ENCODE measurements at places on chromosomes 5 and 9. TPM values are rescaled to one million over a fixed set of nuclear protein-coding genes. Genes with fewer than 3 reads are reported as not detected.

TRPM3 gene
- total RNA-seq, result not detected

ELAVL2 gene
- 1.3 TPM for total RNA-seq

CD14 gene
- total RNA-seq, result 3.2 TPM

MEF2C gene
- total RNA-seq, result 75.9 TPM
